ENCODE measurements at places on chromosomes 2 and 18. TPM values are rescaled to one million over a fixed set of nuclear protein-coding genes. Genes with fewer than 3 reads are reported as not detected.

LGALSL gene
- polyA plus RNA-seq: 33.0 TPM

TTR gene
- 0.28 TPM for polyA plus RNA-seq

REEP1 gene
- polyA plus RNA-seq: 3.4 TPM

RAB27B gene
- polyA plus RNA-seq: 6.8 TPM

ELAC1 gene
- polyA plus RNA-seq: 18.2 TPM

DNA sequence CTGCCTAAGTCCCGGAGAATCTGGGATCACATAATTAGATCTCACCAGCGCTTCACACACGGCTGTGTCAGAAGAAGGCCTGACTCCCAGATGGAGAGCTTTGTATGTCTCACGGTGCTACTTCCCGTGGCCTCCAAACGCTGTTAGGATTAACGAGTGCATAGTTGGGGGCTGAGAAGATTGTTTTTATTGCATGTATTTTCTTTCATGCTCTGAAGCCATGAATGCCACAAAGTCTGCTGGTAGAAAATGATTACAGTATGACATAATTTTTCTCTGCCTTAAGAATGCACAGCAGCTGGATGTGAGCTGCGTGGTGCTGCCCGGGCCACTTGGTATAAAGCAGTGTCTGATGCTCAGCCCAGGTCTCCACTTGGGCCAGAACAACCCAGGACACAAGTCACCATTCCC lies 166.5 kb downstream of the SEPTIN10 start:
- no peak for DNase-seq

DNA sequence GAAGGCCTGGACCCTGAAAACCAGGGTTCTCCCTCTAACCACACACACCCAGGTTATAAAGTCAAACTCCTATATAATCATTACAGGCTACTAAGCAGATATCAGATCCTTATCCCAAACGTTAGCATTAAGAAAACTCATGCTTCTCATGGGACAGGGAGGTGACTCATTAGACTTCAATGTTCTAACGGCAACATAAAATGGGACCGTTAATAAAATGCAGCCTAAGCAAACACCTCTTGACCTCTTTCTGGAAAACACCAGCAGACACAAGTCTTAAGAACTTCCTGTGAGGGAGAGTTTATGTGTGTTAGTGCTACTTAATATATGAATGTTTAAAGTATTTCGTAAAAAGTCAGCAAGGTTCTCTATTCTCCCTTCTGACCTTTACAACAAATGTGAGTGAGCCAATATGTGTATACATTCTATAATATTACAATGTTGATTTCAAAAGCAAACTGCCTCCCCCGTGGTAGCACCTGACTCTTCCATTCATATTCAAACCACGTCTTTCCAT lies 31.7 kb downstream of the LPIN2 start:
- no peak for DNase-seq

GRCh38 chr2:132936791-132937190 lies 266.8 kb upstream of the LYPD1 start:
- no peak for DNase-seq

DNA sequence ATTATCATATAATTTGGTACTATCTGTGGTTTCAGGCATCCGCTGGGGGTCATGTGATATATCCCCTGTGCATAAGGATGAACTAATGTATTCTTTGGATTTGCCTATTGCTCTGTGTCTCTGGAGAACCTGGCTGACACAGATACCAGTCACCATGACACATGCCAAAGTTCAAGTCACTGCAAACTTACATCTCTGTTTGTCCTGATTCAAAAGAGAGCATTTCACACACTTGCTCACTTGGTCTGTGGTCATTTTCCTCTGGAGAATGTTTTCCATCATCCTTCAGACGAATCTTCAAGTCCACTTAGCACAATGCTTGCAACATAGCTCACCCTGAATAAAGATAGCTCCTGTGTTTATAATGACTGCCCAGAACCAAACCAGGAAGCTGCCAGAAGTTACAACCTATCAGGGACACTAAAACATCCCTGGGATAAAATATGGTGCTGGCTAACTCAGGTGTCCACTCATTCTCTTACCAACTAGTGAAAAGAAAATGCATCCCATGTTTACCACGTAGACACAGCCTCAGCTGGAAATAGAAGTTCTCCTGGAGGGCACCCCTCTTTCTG lies 18.1 kb downstream of the SULT1C3 start:
- no peak for DNase-seq

GRCh38 chr2:69535817-69536241 lies 98.6 kb upstream of the NFU1 start:
- no peak for DNase-seq

DNA sequence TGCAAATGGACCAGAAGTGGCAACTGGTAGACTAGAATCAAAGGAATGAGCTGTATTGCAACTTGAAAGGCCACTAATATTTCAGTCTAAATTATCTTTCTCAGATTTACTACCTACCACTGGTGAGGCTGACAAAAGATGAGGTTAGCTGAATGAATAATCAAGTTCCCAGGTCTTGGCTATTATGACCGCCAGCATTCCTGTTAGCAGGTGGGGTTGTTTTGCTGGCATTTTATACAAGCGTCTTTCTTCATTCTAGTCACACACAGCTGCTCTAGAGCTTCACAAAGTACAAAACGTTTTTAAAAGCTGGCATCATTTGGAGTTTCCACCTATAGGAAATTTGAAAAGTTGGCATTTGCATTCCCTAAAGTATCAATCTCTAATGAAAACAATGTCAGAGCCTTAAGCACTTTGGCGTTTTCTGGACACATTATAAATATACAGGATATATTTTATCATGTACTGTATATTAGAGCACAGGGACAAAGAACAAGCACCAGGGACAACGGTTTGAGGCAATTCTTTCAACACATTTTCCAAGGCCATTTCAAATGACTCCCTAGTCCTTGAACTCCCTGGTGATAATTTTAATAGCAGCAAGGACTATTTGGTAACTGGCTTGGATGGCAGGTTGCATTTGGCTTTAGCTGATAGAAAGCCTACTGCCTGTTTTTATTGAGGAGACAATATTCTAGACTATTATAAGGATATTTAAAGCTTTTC lies 410.2 kb upstream of the CHST9 start:
- DNase-seq: no peak

DNA sequence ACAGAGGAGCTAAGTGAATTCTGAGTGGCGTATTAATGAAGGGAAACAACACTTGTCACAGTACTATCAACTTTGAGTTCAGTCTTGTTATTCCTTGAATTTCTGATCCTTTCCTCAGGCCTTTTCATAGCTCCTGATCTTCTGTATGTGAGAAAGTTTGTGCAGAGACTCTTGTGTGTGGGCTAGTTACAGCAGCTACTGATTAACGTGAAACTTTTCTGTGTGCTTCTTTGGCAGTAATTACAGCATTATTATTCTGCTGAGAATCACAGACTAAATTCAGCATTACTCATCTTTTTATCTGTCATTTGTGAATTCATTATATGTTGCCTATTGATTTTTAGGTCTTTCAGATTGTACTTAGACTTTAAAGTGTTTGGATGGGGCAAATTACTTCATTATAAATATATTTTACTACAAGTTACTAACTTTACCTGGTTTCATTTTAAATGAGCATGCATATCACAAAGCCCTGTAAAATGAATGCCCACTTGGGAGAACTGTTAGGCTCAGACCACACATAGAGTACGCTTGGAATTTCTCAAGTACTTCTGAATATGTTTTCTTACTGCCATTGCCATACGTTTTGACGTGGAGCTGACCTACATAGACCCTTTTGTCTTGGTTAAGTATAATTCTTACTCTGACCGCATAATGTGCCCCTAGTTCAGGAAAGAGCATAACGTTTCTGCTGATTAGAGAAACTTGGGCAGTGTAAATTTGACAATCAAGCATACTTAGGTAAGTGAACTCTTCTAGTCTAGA lies 36.2 kb downstream of the CREB1 start:
- DNase-seq: no peak

- DNase-seq: no peak
These were observed 239.9 kb upstream of the ID2 start for GRCh38 chr2:8441986-8442385.

GRCh38 chr2:173205375-173205774 lies 129.7 kb downstream of the MAP3K20 start:
- DNase-seq: no peak

DNA sequence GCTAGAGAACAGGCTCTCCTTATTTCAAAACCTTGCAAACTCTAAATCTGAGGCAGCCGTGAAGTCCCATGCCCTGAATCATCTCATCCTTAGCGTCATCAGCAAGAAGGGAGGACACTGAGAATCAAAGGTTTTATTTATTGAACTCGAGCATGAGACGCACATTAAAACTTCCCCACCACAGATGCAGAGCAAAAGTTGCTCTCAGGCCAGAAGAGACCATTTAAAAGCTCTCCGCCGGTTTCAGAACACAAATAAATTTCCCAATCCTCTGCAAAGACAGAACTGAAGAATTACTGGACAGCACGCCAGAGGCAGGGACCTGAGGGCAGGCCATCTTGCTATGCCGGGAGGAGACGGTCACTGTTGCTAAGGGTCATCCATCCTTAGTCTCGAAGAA lies 1.3 kb downstream of the AMMECR1L start:
- no peak for DNase-seq

Data from right renal pelvis (tissue), 4 donors.